ENCODE measurements at places on chromosomes 7 and 10.
A peak's percentile ranks its signal among the peaks of the same experiment; 100 is the strongest.

GRCh38 chr7:24298696-24299095 lies 14.7 kb downstream of the NPY start:
- DNase-seq: no peak

DNA sequence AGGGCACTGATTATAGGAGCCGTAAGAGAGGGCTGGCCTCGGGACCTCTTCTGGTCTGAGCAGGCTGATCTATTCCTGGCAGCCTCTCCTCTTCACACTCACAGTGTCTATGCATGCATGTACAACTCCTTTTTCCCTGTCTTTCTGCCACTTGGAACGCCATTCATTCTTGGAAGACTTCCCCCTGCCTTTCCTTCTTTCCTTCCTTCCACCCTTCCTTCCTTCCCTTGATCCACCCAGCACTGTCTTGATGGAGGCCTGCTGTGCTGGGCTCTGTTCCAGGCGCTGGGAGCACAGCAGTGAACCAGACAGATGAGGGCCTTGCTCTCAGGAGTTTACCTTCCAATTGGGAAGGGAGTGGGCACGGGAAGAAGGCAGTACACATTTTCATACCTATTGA lies 114.8 kb downstream of the SH3PXD2A start:
- DNase-seq: no peak

DNA sequence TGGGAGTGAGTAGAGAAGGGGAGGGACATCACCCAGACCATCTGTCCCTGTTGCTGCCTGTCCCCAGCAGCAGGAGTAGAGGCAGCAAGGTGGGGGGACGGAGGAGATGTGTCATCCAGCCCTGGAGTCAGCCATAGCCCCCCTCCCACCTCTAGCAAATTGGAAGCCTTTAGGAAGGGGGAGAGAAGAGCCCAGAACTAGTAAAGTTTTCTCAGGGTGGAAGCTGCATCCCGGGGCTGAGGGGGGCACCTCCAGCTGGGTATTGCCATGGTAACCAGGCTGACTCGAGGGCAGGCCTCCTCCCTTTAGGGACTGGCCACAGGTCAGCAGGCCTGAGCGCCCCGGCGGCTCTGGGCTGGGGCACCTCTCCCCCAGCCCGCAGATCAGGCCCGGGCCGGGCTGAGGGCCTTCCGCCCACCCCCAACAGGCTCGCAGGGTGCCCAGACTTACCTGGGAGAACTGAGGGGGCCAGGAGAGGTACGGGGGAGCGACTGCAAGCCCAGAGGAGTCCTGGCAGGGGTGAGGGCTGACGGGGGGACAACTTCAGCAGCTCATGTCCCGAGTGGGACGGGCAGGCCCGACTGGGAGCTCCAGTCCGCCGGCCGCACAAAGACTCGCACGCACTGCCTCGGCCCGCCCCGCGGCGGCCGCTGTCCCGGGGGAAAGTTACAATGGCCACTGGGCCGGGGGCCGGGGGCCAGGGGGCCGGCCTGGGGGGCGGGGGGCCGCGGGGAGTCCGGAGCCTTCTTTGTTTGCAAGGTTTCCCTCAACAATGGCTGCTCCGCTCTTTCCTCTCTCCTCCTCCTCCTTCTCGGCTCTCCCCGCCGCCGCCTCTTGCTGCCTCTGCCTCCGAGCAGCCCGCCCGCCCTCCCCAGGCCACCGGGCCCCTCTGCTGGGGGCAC lies 6.0 kb downstream of the LDB1 start:
- DNase-seq: no peak

DNA sequence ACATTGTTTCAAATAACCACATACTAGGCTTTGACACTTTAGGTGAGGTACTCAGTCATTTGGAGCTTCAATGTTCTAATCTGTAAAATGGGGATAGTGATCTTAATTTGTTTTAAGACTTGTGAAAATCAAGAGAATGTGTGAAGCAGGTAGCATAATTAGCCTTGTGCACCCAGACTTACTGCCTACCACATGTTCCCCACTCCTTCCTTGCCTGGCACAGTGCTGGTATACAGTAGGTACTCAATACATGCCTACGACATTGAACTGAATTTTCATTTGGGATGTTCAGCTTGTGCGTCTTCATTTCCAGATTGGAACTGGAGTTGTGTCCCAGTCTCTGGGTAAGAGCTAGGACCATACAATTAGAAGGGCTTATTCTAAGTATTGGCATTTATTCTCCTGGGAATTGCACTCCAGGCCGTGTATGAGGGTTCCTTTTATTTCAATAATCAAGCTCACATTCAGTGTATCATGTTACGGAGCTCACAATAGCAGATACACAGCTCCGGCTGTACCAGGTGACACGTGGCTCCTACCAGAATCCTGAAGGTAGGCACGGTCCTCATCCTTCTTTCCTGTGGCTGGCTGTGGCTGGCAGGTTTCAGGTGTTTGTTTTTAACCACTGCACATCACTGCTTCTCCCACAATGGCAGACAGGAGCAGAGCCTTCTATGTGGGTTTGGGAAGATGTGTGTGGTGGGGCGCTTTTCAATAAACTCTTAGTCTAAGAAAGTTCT lies 109.4 kb upstream of the PDCD4 start:
- DNase-seq: no peak

GRCh38 chr10:16905320-16905719 lies 88.1 kb upstream of the RSU1 start:
- DNase-seq: no peak

DNA sequence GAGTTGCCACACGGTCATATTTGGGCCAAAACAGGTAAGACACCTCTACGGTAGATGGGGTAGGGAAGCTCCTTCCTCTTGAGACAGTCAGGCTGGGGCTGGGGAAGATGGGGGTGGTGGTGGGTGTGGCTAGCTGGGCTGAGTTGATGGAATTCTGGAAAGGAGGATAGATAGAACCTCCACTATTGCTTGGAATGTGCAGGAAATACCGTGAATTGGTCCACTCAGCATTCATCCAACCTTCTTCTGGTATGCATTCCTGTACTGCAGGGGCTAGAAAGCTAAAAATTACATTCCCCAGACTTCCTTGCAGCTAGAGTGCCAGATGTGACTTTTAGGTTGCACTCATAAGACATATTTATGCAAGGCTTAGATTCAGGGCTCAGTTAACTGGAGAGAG lies 24.8 kb downstream of the TLX1 start:
- DNase-seq: no peak

DNA sequence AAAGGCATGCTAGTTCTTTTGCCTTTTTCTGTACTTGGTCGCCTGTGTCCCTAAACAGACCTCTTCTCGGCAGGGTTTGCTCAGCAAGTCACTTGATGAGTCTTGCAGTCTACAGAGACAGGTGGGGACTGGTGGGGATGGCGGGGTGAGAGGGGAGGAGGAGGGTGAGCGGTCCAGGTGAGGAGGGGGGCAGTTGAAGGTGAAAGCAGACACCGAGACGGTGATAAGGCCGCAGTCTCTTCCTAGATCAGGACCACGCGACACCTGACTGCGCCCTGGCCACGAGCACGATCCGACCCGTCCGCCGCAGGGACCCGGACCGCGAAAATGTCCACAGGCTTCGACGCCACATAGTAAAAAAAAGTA lies 566 bp downstream of the ASNS start:
- no peak for DNase-seq

GRCh38 chr7:107043491-107043890 lies 1.0 kb upstream of the PRKAR2B start:
- peak; percentile 62 for DNase-seq

DNA sequence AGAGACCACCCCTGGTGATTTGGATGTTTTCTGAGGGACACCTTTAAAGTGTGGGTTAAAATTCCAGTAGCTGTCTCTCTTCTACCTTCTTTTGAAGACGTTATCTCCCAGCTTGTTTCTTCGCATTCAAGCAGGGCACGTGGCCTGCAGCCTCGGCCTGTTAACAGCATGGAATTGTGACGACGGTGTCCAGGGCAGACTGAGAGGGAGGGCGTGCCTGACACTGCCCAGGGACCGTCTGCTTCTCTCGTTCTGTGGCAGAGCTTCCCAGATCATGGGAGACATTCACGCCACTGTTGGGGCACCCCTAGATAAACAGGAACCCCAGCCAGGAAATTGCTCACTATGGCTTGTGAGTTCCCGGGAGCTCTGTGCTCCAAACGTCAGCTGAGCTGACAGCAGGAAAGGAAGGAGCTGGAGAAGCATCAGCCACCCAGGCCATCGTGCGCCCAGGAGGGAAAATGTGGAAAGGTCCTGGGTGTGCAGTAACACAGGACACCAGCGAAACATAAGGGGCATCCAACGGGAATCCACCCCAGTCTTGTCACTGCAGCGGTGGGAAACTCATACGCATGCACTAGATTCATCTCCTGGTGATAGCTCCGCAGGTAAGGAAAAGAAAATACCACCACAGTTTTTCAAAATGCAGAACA lies 41.1 kb upstream of the RBM33 start:
- DNase-seq: peak; percentile 24

All from suppressor macrophage treated with lipopolysaccharide for 1 hour (primary cell).